ENCODE measurements at places on chromosomes 2 and 18. TPM values are rescaled to one million over a fixed set of nuclear protein-coding genes. Genes with fewer than 3 reads are reported as not detected.

DNA sequence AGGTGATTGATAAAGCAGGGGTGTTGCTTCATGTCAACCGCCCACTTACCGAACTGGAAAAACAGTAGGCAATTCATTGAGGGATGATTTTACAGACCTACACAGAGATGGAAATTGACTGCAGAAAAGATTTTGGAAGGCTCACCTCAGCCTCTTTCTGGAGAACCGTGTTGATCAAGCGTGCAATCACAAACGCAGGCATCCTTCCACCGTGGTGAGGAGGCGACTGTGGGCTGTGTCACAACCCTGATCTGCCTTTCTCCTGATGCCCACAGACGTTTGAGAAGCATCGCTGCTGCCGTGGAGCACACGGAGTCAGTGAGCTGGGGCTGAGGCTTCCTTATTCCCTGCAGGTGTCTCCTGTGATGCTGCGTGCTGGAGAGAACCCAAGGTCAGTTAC, 132.0 kb downstream of the TMEM18 start:
- DNase-seq: no peak

Gene IL1R1
- 0.43 TPM for total RNA-seq

Gene PROC
- total RNA-seq: not detected

Gene AOX1
- 30.8 TPM for total RNA-seq

- DNase-seq: peak; percentile 32
Measured at GRCh38 chr2:72827966-72828646, 2.3 kb upstream of the EXOC6B start.

- DNase-seq: no peak
Measured at GRCh38 chr2:8482432-8482831, 199.4 kb upstream of the ID2 start.

DNA sequence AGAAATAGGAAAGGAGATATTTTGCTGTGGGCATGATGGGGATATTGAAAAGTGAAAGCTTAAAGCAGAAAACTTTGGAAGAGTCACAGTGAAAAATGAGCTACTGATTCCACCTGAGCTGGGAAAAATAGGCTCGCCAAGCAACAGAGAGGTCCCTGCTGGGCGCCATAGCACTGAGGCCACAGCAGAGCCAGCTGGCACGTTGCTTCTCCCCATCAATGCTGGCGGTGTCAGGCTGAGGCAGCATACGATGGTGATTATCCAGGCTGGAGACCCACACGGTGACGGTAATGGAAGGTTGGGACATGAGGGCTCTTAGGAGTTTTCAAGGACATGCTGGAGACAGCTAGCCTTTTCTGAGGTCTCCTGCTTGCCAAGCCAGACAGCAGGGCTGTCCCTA, 25.8 kb upstream of the DTNB start:
- DNase-seq: no peak

GRCh38 chr2:239908744-239909143, 116.4 kb downstream of the NDUFA10 start:
- no peak for DNase-seq

DNA sequence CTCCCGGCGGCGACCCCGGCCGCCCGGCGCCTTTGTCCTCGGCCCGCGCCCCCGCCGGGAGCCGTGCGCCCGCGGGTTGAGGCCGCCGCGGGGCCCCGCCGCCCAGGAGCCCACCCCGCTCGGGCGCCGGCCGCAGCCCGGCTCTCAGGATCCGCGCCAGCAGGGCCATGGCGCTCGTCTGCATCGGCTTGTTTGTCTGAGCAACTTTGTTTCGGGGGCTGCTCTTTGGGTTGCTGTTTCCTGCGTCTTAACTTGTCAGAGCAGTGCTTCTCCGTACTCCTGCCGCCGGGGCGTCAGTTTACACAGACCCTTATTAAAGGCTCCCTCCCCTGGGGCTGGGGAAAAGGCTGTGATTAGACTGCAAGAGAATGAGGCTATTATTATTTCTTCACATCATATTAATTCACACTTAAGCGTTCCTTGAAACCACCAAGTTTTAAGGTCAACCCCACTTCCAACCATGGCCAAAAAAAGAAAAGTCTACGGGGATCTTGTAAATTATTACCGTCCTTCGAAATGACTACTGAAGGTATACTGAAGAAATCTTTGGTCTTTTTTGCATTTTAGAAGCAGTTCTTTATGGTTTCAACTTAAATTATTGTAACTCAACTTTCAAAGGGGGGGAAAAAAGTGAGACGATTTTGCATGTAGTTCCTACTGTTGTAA, at the start of gene CYP27C1:
TSS of gene CYP27C1 (minus strand) at position 198 of the 666 bp plus-strand sequence. CDS start at position 169, 29 bp downstream.
- no peak for DNase-seq

GRCh38 chr2:188050726-188051125, 240.9 kb upstream of the GULP1 start:
- DNase-seq: no peak

Gene ITGA6
- 345 TPM for total RNA-seq

DNA sequence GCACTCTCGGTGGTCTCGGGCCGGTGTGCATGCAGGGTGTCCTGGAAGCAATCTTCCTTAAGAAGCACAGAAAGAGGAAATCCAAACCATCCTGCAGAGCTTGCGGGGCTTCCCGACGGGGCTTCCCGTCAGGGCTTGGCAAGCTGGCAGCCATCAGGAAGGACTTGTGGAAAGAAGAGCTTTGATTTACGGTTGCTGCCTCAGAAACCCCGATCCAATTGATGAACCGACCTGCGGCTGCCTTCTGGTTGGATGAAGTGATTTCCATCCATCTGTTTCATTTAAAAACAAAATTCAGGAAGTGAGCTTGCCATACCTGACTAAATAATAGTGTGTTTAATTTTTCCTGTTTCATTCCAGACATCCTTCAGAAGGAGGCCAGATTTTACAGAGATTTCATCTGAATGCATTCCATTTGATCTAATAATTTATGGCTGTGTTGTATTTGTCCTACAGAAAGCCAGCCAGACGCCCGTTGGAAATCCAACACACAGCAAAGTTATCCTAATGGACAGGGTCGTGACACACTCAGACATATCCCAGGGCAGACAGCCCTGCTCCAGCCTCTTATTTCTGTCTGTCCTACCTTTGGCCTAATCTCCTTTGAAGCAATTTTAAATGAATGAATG, 141.3 kb downstream of the SEPTIN10 start:
- DNase-seq: no peak

DNA sequence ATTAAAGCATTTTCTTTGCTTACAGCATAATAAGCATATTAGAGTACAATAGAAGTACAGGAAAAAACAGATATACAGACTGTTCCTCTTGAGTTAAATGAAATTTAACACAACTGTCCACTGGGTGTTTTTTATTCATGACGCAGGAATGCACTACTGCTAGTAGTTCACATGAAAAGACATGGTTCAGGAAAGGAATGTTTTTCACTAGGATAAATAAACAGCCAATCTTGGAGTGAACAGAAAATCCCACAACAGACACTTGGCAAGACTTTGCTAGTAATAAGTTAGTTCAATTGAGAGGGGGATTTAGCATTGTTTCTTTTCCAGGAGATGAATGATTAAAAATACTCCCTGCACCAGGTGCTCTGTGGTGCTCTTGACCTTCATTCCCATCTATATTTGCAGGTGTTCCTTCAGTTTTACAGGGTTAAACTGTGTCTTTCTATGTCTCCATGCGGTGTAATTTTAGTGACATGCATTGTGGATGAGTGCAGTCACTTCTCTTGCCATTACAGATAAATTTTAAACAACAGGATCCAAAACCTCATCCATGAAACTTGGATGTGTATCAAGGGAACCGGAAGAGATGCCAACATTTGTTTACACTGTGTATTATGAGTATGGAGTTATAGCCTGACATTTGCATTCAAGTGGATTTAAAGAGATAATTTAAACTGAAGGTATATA, 796.6 kb downstream of the DSC3 start:
- no peak for DNase-seq

GRCh38 chr2:188811522-188811921, 162.7 kb upstream of the COL3A1 start:
- DNase-seq: peak; percentile 19

GRCh38 chr18:7923105-7923504, 356.0 kb downstream of the PTPRM start:
- no peak for DNase-seq

All from HT1080 (cell line).